RPMI7951 (cell line): ENCODE measurements at places on chromosomes 12 and 14. TPM values are rescaled to one million over a fixed set of nuclear protein-coding genes. Genes with fewer than 3 reads are reported as not detected.

GRCh38 chr14:21240417-21240816, 28.8 kb downstream of the HNRNPC start:
- DNase-seq: no peak

The MAP3K9 gene
- total RNA-seq: 0.88 and 1.1 TPM in 2 replicates

The BATF gene
- 3.6 and 3.9 TPM in 2 replicates for total RNA-seq

The RASAL1 gene
- total RNA-seq: not detected in 2 replicates

The GALNT6 gene
- 18.5 and 31.3 TPM in 2 replicates for total RNA-seq
